ENCODE measurements at places on chromosomes 12 and 14.
A peak's percentile ranks its signal among the peaks of the same experiment; 100 is the strongest.

GRCh38 chr12:67765776-67766766, 117.5 kb downstream of the DYRK2 start:
- DNase-seq = no peak

DNA sequence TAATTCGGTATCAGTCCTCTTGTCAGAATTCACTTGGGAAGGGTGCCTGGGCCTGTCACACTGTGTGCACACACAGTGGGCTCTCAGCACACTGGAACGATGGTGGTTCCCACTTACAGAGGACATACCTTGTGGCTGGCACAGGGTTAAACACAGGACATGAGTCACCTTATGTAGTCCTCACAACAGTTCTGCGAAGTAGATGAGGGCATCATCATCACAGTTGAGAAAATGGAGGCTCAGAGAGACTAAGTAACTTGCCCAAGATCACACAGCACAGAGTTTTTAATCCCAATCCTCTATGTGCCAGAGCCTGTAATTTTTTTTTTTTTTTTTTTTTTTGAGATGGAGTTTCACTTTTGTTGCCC, 90.7 kb downstream of the NINJ2 start:
- no peak for DNase-seq

DNA sequence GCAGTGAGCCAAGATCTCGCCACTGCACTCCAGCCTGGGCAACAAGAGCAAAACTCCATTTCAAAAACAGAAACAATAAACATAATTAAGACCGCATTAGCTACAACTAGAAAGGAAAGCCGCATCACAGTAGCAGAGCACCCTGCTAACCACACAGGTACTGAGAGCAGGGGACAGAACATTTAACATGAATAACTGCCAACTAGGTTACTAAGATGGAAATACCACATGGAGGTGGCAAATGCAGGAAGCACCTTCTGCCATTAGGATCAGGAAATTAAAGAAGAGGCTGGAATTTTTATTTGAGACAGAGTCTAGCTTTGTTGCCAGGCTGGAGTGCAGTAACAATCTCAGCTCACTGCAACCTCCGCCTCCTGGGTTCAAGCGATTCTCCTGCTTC, 41.9 kb downstream of the CDC42BPB start:
- DNase-seq = no peak

- no peak for DNase-seq
These were observed 179.3 kb upstream of the RMST start for GRCh38 chr12:97283297-97283696.

- no peak for DNase-seq
These were observed 119.6 kb downstream of the LRRIQ1 start for GRCh38 chr12:85155791-85156190.

- DNase-seq = no peak
These were observed 494.3 kb upstream of the ATXN7L3B start for GRCh38 chr12:74043343-74043742.

- peak; percentile 65 for DNase-seq
These were observed 8.3 kb downstream of the PLD4 start for GRCh38 chr14:104932676-104933631.

- no peak for DNase-seq
These were observed 63.3 kb upstream of the HSPB8 start for GRCh38 chr12:119115296-119115905.

GRCh38 chr14:79735121-79735520, 476.2 kb downstream of the DIO2 start:
- no peak for DNase-seq

GRCh38 chr14:62117751-62118105, 355.5 kb downstream of the SNAPC1 start:
- DNase-seq = no peak

DNA sequence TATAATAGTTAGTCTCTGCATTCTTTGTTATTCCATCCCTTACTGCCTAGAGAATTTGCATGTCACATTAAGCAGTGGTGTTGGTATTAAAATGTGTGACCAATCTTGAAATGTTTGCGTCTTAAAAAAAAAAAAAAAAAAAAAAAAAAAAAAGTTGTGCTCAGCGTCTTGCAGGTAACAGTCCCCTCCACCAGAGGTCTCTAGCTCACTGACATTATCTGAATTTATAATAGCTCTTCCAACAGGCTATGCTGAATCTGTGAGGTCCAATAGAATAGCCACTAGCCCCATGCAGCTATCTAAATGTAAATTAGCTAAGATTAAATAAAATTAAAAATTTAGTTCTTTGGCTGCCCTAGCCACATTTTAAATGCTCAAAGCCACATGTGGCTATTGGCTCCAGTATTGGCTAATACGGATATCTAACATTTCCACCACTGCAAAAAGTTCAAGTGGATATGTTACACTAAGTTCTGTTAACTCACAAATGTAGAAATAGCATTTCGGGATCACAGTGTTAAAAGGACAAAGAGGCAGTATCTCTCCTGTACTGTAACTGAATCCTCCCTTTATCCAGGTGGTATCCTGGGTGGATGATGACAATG, 28.7 kb downstream of the NKX2-8 start:
- no peak for DNase-seq

DNA sequence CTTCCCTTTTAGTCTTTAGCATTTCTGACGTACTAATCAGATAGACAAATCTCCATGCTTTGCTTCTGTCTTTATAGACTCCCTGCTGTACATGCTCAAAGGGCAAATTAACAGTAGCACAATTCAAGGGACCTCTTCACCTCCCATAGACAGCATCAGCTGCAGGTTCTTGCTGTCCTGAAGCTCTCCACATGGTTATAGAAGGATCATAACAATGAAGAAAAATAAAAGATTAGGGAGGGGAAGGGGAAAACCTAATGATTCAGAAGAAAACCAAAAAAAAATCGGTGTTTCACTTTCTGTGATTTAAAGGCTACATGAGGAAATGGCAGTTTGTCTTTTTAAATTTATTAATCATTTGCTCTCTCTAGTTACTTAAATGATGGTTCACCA, 155.5 kb downstream of the PTCSC3 start:
- DNase-seq = no peak
